ENCODE measurements at places on chromosomes 7 and 10. TPM values are rescaled to one million over a fixed set of nuclear protein-coding genes. Genes with fewer than 3 reads are reported as not detected.

RHOBTB1 gene
- polyA plus RNA-seq, result 74.7 TPM

- no peak for DNase-seq
Measured at GRCh38 chr10:14926061-14926470, 27.8 kb downstream of the DCLRE1C start.

GRCh38 chr7:147809786-147810185 lies 780.8 kb upstream of the C7orf33 start:
- DNase-seq, result no peak

DNA sequence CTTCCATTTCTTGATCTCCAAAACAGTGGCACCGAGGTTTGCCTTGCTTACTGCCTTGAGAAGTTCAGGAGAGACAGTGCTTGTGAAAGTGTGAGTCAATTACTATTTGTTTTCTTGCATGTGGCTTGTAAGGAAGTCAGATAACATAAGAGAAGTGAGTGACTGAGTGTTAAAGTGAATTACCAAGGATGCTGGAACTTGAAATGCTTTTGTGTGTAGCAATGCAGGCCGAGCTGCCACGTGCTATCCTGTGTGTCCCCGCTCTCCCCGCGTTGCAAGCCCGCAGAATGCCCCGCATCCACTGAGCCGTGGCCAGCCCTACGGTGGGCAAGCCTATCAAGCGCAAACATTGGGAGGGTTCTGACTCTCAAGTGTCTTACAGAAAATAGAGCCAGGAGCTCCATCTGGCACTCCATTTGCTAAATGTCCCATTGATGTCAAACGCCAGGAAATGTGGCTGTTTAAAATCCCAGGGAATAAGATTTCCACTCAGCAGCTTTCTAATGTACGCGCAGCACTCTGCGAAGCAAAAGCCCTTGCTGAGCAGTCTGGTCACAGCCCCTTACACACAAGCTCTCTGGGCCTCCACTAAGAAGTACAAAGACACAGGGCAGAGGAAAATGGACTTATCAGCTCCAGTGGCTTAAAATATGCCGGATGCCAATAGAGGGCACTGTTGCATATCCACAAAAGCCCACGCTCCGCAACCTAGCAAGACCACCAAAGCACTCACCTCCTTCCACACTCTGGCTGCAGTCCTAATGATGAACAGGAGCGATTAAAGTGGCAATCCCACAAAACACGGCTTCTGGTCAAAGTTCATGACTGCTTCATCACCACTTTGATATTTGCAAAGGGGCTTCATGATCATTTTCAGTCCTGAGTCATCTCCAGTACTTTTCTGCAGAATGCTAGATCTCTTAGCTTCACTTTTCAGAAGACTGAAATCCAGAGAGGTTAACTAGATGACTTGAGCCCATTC lies 158.0 kb upstream of the ITGB1 start:
- peak; percentile 67 for DNase-seq

GRCh38 chr10:59212301-59212798 lies 35.9 kb downstream of the PHYHIPL start:
- DNase-seq, result no peak

- DNase-seq, result peak; percentile 48
Measured at GRCh38 chr10:121469797-121470606, 128.2 kb downstream of the FGFR2 start.

C10orf143 gene
- polyA plus RNA-seq, result 5.4 TPM

AKR1D1 gene
- polyA plus RNA-seq, result 0.34 TPM

GRCh38 chr7:18096087-18096486 lies 68.4 kb upstream of the PRPS1L1 start:
- no peak for DNase-seq

DNA sequence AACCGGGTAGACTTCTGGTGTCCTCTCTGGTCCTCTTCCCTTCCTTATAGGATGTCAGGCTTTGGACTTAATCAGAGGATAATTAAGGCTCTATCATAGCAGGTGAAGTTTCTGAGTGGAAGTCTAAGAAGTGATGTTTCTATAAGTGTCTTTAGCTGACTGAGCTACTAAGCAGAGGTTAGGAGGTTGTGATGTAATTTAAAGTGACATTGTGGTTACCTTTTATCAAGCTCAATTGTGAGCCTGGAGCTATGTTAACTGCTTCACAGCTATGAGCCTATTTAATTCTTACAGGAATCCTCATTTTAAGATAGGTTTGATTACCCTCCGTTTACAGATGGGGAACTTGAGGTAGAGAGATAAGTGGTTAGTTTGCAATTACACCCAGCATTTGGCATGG lies 365.1 kb downstream of the AUTS2 start:
- no peak for DNase-seq

DNA sequence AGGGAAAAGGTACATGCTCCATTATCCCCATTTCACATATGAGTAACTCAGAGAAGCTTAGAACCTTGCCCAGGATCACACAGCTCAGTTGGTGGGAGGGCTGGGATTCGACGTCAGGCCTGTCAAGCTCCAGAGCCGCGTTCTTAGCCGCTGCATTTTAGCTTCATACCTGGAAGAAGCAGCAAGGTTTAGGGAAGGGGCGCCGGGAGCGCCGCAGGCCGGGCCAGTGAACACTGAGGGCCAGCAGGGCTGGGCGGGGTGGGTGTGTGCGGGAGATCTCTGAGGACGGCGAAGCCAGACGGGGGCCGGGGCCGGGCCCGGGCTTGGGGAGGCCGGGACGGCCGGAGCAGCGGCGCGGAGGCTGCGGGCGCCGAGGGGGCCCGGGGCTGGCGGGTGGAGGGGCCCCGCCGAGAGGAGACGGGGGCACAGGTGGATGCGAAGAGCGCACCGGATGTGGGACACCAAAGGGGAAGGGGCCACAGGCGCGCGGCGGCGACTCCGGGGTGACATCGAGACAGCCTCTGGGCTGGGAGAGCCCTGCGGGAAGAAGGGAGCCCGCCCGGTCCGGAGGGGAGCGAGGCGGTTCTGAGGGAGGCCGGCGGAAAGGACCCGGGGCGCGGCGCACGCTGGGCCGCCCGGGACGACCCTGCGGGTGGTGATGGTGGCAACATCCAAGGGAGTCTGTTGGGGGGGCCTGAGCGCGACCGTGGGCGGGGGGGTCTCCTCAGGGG lies 498 bp downstream of the NDST2 start:
- DNase-seq, result peak; percentile 4

- DNase-seq, result no peak
Measured at GRCh38 chr10:17476073-17476472, 21.7 kb upstream of the ST8SIA6 start.

FEZF1 gene
- polyA plus RNA-seq, result not detected

GRCh38 chr7:132765861-132766260 lies 189.6 kb upstream of the PLXNA4 start:
- no peak for DNase-seq

WEE2 gene
- 0.07 TPM for polyA plus RNA-seq

DNA sequence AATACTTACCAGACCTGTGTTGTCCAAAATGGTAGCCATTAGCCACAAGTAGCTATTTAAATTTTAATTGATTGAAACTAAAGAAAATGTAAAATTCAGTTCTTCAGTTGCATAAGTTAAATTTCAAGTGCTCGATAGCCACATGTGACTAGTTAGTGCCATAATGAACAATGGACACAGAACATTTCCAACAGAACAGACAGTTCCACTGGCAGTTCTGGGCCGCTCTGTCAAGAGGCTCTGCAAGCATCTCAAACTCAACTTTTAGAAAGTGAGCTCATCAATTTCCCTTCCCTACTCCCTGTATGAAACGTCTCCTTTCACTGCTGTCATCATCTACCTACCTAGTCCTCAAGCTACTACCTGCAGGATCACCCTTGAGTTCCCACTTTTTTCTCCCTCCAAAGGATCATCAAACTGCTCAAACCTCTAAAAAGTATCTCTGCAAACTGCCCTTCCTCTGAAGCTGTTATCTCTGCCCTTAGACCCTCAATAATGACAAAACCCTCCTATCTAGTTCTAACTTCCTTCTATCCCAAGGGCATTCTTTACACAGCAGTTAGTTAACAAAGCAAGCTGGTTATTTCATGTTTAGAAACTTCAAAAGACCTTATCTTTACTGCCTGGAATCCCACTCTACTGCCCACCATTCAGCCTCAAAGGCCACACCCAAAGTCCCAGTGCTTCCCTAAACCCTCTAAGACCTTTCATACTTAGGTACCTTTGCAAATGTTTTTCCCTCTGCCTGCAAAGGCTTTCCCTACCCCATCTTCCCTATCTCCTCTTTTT lies 20.6 kb downstream of the SHTN1 start:
- no peak for DNase-seq

GRCh38 chr7:2809903-2810625 lies 34.0 kb downstream of the GNA12 start:
- no peak for DNase-seq

GRCh38 chr7:29000717-29001076 lies 42.6 kb upstream of the TRIL start:
- no peak for DNase-seq

AMPH gene
- polyA plus RNA-seq, result 16.4 TPM

MDH2 gene
- polyA plus RNA-seq, result 218 TPM

DNA sequence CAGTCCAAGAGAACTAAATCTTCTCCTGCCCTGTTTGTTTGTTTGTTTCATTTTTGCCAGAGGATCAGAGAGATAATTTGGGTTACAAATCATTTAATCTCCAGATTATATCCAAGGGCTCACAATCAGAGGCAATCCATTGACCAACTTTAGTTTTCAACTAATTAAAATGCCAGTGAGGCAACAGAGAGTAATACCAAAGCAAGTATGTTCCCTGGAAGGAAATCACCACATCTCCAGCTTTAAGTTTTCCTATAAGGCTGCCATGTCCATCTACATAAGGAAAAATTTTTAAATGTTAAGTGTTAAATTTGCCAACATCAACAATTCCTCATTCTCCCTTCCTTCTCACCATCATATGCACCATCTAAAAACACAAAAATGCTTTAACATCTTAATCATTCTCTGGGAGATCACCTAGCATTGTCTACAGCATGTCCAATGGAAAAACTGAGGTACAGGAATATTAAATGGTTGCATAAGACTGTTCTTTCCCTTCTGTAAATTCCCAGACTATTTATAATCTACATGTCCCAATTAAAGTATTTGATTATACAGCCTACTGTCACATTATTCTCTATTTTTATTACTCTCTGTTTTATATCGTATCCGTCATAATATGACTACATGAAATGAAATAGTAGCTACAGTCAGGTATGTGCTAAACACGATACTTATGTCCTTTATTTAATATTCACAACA lies 14.1 kb downstream of the USP54 start:
- DNase-seq, result no peak

GRCh38 chr7:139973101-139974050 lies 89.4 kb downstream of the PARP12 start:
- DNase-seq, result peak; percentile 75

DNA sequence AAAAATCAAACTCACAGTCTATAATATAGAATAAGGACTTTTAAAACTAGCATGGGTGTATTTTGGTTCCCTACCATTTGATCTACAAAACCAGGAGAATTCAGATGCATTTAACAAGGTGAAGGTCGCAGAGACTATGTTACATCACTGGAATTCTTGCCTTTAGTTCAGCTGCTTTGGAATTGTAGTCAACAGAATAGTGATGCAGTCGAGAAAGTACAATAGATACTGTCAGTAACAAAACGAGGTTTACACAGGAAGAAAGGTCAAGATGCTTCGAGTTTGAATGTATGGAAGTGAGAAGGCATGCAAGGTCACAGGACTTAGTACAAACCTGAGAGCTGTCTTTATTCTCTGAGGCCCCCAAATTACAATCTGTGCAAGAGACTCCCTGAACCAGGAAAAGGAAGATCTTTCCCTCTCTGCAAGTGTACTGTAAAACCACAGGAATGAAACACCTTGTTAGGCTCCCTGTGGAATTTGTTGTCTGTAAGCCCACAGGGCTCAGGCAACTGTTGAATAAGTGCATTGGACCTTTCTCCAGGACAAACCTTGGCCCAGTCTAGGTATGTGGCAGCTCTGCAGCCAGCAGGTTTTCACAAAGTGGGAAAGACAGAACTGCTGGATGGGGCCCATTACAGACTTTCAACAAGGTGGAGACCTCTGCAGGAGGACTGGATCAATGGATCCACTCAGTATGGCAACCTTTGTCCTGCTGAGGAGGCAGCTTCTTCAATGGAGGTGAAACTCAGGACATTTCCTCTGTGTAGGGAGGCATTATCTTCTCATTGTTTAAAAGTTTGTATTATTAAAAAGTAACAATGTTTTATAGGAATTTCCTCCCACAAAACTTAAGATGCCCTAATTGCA lies 101.1 kb upstream of the GSDME start:
- no peak for DNase-seq

DNA sequence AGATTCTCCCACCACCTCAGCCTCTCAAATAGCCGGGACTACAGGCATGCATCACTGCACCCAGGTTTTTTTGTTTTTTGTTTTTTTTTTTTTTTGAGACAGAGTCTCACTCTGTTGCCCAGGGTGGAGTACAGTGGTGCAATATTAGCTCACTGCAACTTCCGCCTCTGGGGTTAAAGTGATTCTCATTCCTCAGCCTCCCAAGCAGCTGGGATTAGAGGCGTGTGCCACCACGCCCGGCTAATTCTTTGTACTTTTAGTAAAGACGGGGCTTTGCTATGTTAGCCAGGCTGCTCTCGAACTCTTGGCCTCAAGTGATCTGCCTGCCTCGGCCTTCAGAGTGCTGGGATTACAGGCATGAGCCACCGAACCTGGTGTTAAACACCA lies 107.5 kb upstream of the KIF5B start:
- DNase-seq, result no peak

TAS2R60 gene
- not detected for polyA plus RNA-seq

CEP55 gene
- 12.9 TPM for polyA plus RNA-seq

GRCh38 chr7:48497521-48497920 lies 326.3 kb downstream of the ABCA13 start:
- no peak for DNase-seq

INHBA gene
- 2.5 TPM for polyA plus RNA-seq

DNA sequence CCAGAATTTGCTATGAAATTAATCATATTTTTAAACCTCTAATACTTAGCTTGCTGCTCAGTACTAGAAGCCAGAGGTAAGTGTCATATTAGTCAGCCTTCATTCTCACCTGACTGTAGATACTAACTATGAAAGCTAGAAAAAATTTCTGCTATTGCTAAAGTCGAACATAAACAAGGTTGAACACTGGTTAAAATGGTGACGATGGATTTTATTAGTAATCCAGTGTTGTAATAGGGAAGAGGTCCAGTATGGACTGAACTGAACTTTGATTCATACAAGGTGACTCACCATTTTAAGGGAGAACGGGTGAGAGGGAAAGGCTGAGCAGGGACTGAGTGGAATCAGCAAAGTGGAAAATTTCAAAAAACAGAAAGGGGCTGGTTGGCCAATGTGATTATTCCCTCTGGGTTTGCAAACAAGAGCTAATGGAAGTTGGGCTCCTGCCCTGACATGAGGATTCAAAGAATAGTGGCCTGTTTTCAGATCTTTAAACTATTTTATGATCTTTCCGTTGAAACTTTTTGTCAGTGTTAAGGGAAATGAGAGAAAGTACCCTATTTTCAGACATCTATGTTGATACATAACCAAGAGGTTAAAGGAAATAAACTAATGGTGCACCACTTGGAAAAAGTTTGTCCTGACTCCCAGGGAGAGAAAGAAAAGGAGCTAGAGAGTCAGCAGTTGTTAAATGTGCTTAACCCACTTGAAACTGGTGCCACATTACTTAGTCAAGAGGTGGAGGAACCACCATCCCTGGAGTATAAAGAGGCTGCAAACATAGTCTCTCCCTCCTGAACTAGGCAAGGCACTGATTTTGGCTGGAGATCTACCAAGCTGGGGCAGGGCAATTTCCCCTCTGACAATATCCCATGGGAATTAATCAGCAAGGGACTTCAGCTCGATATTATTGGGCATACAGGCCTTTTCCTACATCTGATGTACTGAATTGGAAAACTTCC lies 15.3 kb upstream of the AKR1C1 start:
- no peak for DNase-seq
